NCI-H345 (cell line): ENCODE measurements at places on chromosomes 13 and 19.
A peak's percentile ranks its signal among the peaks of the same experiment; 100 is the strongest.

DNA sequence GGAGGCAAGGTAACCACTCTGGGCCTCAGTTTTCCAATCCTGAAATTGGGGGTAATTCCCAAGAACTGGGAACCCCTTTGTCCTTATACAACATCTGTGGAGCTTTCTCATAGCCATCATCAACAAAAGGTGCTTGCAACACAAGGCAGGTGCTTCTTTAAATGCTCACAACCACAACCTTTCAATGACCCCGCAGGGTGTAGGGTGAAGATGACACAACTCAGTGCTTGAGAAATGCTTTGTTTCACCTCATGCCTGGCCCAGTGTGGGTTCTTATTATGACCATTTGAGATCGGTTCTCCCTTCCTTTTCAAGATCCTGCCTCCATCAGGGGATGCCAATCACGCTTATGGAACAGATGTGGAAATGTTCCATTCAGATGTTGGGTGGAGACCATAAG, 8.4 kb downstream of the WIZ start:
- DNase-seq, result no peak

DNA sequence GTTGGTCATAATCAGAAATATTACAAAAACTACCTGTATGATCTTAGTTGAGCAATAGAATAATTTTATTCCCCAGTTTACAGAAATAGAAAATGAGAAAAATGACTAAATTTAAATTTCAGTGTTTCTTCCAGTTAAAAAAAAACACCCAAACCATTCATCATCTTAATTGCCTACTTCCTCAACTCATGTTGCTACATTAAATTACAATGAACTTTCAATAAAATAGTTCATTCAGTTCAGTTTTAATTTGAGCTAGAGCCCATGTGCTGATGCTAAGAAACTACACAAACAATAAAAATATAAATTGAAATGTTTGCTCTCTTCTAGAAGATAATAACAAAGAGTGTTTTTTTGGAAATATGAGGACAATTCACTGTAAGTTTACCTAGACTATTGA, 820.4 kb downstream of the SLITRK6 start:
- DNase-seq, result no peak

- no peak for DNase-seq
Measured at GRCh38 chr19:17762505-17763229, 11.4 kb downstream of the FCHO1 start.

DNA sequence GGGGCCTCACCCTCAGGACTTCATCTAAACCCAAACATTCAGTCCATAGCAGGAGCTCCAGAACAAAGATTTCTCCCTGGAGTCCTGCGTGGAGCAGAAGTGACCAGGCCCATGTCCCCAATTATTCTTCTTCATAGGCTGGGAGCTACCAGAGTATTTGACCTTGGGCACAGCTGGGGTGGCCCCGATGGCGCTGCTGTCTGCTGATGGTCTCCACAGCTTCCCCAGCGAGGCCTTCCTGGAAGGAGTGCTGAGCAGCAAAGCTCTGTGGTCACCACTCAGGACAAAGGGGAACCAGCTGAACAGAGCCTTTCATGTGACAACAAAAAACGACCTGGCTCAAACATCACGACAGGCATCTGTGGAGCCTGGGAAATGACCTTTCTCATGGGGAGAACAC, 62.7 kb upstream of the ARGLU1 start:
- DNase-seq, result no peak

- DNase-seq, result no peak
Measured at GRCh38 chr19:35100588-35101533, 14.8 kb upstream of the FXYD3 start.

- DNase-seq, result no peak
Measured at GRCh38 chr13:35210261-35210660, 266.2 kb downstream of the MAB21L1 start.

GRCh38 chr19:13834244-13835069, 39.2 kb downstream of the ZSWIM4 start:
- DNase-seq, result no peak

GRCh38 chr13:42796747-42797356, 15.5 kb downstream of the FAM216B start:
- no peak for DNase-seq

DNA sequence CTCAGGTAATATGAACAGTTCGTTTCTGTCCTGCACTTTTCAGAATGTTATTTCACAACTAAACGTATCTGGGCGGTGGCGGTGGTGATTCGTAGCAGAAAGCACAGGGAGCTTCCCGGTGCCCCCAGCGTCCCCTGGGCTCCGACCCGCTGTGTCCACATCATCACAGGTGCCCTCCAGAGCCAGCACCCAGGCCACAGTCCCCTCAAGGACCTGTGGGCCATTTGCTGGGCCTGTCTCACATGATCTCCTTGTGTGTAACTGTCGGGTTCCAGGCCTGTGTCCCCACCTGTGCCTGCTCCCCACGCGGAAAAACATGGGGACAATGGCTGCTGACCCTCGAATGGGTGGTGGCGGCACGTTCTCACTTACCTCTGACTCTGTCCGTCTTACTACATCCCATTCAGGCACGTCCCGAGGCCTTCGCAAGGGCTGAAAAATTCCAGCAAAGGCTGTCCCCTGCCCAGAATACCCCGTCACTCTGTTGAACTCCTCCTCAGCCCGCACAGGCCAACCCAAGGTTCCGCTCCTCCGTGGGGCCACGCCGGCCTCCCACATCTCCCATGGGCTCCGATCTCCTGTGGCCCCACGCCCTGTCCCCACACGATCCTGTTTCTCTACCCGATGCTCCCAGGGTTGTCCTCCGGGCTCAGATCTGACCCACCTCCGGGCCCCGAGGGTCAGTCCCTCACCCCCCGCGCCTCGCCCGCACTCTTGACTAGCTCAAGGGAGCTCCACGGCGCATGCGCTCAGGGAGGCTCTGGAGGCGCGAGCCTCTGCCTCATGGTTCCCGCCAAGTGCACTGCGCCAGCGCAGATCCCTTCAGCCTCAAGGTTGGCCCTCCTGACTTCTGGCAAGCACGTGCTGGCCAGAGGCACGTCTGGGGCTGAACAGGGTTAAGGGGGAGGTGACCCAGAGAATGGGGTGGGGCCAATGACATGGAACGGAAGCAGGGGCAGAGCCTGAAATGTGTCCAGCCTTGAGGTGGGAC, 21.2 kb downstream of the DEDD2 start:
- no peak for DNase-seq

- no peak for DNase-seq
Measured at GRCh38 chr13:48194379-48194754, 38.6 kb upstream of the ITM2B start.

- no peak for DNase-seq
Measured at GRCh38 chr13:99484473-99484872, 16.8 kb upstream of the TM9SF2 start.

GRCh38 chr13:76339649-76340048, 546.6 kb downstream of the KCTD12 start:
- DNase-seq, result no peak

DNA sequence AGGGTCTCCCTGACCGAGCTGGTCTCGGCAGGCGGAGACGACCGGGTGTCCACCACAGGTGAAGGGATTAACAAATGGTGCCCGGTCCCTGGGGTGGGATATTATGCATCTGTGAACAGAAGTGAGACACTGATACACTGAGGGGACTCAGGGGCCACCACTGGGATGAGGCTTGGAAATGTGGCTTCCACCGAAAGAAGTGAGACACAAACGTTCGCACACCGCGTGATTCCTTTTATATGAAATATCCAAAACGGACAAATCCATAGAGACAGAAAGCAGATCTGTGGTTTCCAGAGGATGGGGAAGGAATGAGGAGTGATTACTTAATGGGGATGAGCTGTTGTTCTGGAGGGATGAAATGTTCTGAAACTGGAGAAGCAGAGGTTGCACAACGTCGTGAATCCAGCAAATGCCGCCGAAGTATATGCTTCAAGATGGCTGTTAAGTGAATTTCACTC, 47.5 kb downstream of the C13orf46 start:
- no peak for DNase-seq

DNA sequence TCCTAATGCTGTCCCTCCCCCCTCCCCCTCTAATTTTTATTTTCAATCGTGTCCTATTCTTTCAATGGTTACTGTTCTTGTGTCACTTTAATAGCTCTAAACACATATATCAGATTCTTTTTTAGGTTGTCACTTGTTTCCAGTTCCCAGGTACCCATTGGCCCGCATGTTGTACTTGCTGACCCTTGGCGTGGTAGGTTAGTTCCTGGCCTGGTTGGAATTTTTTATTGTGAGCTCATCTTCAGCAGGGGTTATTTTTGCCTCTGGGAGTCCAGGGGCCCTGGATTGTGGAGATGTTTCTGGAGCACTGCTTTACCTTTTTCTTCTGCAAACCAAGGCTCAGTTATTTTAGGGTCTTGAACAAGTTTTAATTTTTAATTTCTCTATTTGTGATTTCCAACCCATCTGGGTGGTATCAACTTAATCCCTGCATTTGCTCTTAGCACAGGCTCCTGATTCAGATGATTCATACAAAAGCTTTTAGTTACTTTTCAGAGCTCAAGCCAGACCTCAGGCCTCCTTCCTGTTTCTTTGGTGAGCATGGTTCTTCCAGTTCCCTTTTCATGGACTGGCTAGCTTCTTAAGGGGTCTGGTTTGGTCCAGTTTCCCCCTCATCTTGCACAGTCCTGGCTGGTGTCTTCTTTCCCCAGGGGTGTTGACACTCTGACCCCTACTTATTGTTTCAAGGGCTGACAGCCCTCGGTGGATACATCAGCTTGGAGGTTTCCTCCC, 220.5 kb downstream of the TM9SF2 start:
- DNase-seq, result no peak

- DNase-seq, result peak; percentile 2
Measured at GRCh38 chr19:45972081-45972946, 1.4 kb downstream of the NOVA2 start.

DNA sequence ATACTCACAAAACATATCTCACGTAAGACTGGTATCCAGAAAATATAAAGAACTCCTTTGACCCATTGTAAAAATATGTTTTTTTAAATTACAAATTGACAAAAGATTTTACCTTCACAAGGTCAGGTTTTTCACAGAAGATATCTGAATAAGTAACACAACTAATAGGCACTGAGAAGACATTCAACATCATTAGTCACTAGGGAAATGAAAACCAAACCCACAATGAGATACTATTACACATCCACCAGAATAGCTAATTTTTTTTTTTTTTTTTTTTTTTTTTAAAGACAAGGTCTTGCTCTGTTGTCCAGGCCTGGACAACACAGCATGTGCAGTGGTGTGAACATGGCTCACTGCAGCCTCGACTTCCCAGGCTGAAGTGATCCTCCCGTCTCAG, 157.5 kb downstream of the MIPEP start:
- no peak for DNase-seq

DNA sequence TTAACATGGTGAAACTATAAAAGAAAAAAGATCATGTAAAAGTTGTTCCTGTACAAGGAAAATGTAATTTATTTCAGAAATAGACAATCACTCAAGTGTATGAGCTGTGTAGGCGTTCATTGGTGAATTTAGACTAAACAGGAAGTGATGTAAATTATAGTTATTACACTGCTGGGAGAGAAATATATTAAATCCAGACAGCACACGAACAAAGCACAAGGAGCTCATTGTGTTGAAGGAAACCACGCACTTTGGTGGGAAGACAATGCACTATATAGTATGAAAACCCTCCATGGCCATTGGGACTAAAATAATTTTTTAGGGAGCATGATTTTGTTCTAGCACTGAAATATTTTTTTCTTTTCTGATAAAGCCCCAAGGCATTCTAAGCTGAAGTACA, 450.5 kb downstream of the KLF12 start:
- DNase-seq, result no peak

DNA sequence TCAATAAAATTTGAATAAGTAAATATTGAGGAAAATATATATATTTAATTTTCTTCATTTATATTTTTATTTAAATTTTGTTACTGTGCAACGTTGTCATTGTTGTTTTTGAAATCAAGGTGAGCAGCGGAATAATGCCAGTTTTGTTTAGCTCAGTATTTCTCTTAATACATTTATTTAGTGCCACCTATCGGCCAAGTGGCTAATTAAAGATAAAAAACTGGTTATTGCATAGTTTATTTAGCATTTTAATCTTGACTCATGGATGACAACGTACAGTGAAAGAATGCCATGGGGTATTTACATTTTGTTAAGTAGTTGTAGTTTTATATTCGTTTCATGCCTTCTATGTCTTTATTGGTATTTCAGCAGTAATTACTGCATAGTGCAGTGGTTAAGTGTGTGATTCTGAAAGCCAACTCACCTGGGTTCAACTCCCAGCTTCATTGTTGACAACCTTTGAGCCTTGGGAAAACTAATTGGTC, 265.9 kb downstream of the MYO16 start:
- peak; percentile 63 for DNase-seq

DNA sequence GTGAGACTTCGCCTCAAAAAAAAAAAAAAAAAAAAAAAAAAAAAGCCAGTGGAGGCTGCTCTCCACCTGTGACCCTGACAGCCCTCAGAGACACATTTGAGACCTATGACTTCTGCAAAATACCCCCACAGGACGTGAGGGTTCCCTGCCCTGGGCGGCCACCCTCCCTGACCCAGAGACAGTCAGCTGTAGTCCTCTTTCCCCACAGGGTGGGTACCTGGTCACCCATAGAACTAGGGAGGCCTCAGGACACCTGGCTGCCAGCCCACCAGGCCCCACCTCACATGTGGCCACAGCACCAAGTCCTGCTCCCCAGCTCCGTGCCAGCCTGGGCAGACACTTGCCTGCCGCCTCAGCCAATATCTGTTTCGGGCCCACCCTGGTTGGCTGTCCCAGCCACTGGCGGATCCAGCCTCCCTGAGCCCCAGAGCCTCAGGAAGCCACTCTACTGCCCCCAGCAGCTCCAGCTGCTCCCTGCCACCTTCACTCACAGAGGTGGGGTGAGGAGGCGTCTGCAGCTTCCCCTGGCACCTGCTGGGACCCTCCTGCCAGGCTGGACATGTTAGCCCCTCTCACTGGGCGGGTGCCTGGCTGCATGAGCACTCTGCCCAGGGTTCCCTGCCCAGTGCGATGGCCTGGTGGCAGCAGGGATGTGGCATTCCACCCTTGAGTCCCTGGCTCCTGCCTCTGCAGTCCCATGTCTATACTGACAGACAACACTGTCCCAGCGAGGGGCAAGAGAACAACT, 6.9 kb downstream of the MKNK2 start:
- no peak for DNase-seq

- no peak for DNase-seq
Measured at GRCh38 chr13:41387576-41387975, 69.8 kb upstream of the RGCC start.

DNA sequence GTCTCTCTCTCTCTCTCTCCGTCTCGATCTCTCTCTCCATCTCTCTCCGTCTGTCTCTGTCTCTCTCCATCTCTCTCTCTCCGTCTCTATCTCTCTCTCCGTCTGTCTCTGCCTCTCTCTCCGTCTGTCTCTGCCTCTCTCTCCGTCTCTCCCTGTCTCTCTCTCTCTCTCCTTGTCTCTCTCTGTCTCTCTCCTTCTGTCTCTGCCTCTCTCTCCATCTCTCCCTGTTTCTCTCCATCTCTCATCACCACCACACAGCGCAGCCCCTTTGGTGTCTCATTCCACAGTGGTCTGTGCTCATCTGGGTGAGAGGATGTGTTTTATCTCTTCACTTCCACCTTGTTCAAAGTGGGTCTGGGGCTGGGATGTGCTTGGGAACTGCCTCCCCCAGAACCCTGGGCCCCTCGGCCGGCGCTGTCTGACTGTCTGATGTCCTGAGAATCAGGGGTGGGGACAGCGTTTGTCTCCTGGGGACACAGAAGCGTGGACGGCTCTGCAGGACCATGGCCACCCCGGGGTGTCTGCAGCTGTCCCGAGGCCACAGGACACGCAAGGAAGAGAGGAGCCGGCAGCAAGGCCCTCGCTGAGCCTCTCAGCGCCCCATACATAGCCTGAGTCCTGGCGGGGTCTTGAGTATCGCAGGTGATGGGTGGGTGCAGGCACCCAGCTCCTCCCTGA, 40.2 kb upstream of the C13orf46 start:
- DNase-seq, result no peak
